ENCODE measurements at places on chromosomes 11 and 22.

DNA sequence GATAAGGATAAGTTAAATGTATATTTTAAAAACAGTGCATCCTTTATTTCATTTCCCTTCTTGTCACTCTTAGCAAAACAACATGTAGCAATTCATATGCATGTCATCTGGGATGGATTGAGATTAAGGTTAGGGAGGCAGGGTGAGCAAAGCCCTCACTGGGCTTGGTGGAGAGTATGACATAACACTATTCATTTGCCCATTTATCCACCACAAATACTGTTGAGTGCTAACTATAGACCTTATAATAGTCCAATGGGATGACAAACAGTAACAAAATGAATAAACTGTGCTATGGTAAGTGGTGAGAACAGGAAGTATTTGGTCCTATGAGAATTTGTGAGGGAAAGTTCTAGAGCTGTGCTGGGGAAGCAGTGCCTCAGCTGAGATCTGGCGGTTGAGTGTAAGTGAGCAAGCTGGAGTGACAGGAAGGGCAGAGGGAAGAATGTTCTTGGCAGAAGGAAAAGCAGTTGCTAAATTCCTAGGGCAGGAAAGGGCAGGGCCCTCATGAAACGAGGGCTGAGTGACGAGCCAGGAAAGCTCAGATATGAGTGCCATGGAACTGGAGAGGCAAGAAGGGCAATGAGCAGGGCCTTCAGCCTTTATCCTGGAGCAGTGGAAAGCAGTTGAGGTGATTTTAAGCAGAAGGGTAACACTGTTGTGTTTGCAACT lies 6.7 kb downstream of the HSD17B12 start:
- no peak for ATAC-seq

GRCh38 chr11:121024989-121025388 lies 1.1 kb downstream of the TBCEL start:
- ATAC-seq: no peak

DNA sequence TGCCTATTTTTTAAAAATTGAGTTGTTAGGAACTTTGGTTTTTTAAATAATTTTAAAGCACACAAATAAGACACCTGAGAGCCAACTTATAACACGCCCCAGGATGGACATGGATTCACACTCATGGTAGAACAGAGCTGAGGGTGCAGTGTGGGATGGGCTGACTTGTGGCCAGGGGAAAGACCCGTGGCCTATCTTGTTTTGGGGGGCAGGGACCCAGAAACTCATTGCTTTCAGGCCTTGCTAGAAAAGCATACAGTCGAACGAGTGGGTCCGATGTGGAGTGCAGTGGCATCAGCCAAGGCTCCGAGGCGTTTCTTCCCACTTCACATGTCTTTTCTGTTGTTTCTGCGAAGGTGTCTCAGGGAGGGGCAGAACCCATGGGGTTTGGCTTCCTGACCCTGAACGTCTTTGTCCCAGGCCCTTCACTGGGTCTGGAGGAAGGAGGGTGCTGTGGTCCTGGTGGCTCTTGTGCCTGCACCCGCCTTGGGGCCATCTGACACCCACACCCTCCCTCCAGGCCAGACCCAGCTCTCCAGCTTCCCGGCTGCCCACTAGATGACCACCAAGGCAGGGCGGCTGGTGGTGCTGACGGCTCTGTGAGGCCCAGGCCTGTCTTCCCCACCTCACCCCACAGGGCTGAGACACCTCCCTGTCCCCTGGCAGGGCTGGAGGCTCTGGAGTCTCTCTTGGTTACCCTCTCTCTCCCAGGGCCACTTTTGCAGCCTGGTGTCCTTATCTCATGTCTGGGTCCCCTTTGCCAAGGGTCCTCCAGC lies 120.8 kb downstream of the KCNQ1 start:
- ATAC-seq: no peak

DNA sequence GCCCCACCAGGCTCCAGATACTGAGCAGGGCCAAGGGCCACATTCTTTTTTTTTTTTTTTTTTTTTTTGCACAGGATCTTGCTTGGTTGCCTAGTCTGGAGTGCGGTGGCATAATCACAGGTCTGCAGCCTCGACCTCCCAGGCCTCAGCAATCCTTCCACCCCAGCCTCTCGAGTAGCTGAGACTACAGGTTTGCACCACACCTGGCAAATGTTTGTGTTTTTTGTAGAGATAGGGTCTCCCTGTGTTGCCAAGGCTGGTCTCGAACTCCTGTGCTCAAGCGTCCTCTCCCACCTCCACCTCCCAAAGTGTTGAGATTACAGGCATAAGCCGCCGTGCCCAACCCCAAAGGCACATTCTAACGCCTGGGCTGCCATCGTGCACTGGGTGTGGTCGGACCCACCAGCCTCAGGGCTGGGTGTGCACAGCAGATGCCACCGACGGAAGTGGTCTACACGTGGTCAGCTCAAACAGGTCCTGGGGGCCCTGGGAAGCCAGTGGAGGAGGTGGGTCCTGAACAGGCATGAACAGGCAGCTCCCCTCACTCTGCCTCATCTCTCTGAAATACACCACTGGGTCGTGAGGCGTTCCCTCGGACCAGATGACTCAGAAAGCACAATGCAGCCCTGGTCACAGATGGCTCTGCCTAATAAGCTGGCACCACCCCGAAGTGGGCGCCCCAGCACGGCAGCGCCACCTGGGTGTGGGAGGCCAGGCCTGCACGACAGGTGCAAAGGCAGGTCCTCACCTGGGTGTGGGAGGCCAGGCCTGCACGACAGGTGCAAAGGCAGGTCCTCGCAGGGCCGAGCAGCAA lies 5.1 kb upstream of the B4GALNT4 start:
- peak; percentile 75 for ATAC-seq

- ATAC-seq: no peak
Measured at GRCh38 chr22:46540874-46541273, 3.5 kb upstream of the CELSR1 start.
